Stimulated activated CD4-positive, alpha-beta T cell treated with anti-CD3 and anti-CD28 coated beads, TNF-alpha, amount 100 ng/mL, for 1 hour (primary cell): ENCODE measurements at places on chromosomes 12 and 14.

GRCh38 chr14:78986989-78987388 lies 816.8 kb downstream of the NRXN3 start:
- no peak for DNase-seq

DNA sequence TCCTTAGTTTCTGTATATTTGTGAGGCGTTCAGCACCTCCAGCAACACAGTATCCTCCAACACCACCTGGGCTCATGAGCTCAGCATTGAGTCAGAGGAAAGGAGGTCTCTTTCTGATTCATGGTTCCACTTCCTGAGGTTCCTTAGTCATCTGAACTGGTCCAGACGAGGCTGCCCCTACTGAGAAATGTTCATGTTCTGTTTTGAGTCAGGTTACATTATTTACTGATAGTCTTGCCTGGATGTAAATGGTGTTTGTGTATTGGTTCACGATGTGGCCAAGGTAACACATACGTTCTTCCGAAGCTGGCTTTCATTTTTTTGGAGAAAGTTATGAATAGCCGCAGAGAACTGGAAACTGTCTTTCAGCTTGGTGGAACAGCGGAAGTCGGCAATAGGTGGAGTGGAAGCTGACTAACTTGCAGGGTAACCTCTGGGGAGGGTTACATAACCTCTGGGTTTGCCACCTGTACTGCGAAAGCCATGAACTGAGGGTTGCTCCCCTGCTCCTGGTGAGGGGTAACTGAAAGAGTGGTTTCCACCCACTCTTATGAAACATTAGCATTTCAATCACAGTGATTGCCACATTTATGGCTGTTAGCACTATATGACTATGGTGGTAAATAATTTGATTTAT lies 42.2 kb upstream of the MANSC4 start:
- peak; percentile 40 for DNase-seq

DNA sequence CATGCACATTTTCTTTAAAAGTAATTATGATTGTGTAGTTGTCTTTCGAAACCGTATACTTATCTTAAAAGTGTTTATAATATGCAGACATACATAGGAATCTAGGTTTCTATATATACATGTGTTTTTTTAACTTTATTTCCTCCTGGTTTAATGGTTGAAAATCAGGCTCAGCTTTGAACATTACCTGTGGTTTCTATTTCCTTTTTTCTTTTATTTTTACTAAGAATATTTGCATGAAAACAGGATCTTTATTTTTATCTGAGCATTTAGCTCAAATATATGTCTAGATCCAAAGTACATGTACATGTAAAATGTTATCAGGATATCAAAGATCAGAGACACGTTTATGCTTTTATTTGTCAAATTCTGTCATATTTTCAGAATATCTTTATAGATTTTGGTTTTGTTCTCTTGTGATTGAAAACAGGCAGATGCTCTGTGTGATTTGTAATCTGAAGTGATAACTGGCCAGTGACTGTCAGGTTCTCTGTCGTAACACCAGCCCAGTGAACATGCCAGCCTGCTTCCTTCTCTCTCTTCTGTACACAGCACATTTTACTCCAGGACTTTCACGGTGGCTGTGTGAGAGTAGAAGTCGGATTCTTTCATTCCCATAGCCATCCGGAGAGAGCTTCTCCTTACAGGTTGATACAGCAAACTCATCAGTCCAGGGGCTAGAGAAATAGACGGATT lies 13.7 kb downstream of the TCTN1 start:
- no peak for DNase-seq

- DNase-seq: no peak
These were observed 74.9 kb upstream of the SLCO1C1 start for GRCh38 chr12:20620261-20620660.
